ENCODE measurements at places on chromosomes 6 and 20. TPM values are rescaled to one million over a fixed set of nuclear protein-coding genes. Genes with fewer than 3 reads are reported as not detected.

GRCh38 chr20:33875055-33875454 is 63.9 kb downstream of the CHMP4B start:
- no peaks in the 10 kb centered on the region for H3K27me3 ChIP-seq
- DNase-seq, result no peak
- H3K27ac ChIP-seq, result no peak overlapping the region
- H3K36me3 ChIP-seq, result no peaks in the 10 kb centered on the region

DNA sequence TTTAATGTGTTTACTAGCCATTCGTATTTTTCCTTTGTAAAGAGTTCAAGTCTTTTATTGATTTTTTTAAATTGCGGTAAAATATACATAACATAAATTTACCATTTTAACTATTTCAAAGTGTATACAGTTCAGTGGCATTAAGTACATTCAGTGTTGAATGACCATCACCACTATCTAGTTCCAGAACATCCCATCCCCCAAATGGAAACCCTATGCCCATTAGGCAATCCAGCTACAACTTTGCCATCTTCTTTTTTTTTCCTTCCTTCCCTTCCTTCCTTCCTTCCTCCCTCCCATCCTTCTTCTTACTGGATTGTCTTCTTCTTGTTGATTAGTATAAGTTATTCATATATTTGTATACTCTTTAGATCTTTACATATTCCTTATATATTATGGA is 8.6 kb downstream of the LPIN3 start:
- H3K4me3 ChIP-seq, result no peak overlapping the region
- H3K27ac ChIP-seq, result no peak overlapping the region
- no peaks in the 10 kb centered on the region for H3K36me3 ChIP-seq
- no peaks in the 10 kb centered on the region for H3K27me3 ChIP-seq
- DNase-seq, result no peak

Gene EPB41L1
- total RNA-seq, result 3.5 TPM

Gene SLCO4A1
- 13.3 TPM for total RNA-seq

- H3K27ac ChIP-seq, result no peak overlapping the region
- H3K4me3 ChIP-seq, result no peak overlapping the region
- peaks cover 81% of the 10 kb centered on the region for H3K36me3 ChIP-seq
- H3K27me3 ChIP-seq, result no peaks in the 10 kb centered on the region
- DNase-seq, result no peak
Measured at GRCh38 chr6:73476723-73477122, 15.2 kb downstream of the MTO1 start.

DNA sequence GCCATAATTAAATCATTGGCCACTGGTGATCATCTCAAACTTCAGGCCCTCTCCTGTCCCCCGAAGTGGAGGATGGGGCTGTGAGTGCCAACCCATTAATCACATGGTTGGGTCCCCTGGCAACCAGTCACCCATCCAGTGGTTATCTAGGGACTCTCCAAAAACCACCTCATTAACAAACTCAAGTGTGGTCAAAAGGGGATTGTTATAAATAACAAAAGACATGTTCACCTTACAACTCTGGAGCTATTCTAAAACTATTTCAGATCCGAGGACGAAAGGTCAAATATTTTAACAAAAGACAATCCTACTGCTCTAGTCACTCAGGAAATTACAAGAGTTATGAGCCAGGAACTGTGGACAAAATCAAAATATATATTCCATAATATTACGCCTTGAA is 95.5 kb upstream of the PRND start:
- H3K27me3 ChIP-seq, result no peaks in the 10 kb centered on the region
- no peaks in the 10 kb centered on the region for H3K36me3 ChIP-seq
- no peak overlapping the region for H3K27ac ChIP-seq
- H3K4me1 ChIP-seq, result no peaks in the 10 kb centered on the region

Gene POU3F2
- total RNA-seq, result not detected

Gene PAX1
- total RNA-seq, result not detected

DNA sequence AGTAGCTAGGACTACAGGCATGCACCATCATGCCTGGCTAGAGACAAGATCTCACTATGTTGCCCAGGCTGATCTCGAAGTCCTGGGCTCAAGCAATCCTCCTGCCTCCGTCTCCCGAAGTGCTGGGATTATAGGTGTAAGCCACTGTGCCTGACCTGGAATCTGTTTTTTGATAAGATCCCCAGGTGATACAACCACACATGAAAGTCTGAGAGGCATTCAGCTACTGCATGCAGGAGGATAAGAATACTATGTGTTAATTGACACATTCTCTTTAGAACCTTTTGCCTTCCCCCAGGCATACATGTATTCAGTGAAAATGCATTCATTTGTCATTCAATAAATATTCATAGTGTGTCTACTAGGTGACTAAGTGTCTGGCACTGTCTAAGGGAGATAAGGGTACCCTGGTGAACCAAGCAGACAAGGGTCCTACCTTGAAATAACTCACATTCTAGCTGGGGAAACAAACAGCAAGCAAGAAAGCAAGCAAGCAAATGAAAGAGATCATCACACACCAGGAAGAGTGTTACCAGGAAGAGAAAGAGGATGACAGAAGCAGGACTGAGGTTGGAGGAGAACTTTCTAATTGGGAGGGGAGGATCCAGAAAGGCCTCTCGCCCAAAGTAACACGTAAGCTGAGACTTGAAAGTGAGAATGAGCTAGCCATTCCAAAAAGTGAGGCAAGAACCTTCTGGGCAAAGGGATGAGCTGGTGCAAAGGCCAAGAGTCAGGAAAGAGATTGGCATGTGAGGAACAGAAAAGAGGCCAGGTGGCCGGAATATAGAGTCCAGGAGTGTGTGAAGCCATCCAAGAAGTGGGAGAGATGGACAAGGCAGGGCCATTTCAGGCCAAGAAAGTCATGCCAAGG is 6.5 kb downstream of the GFOD1 start:
- H3K4me3 ChIP-seq, result no peak overlapping the region
- H3K27ac ChIP-seq, result no peak overlapping the region
- peaks cover 17% of the 10 kb centered on the region for H3K4me1 ChIP-seq
- H3K27me3 ChIP-seq, result no peaks in the 10 kb centered on the region
